ENCODE measurements at places on chromosomes 3 and 15. TPM values are rescaled to one million over a fixed set of nuclear protein-coding genes. Genes with fewer than 3 reads are reported as not detected.

- H3K4me3 ChIP-seq, result no peak overlapping the region
- DNase-seq, result no peak
- no peak overlapping the region for H3K27ac ChIP-seq
- H3K4me1 ChIP-seq, result no peaks in the 10 kb centered on the region
Measured at GRCh38 chr3:120650311-120650710, 31.7 kb downstream of the HGD start.

DNA sequence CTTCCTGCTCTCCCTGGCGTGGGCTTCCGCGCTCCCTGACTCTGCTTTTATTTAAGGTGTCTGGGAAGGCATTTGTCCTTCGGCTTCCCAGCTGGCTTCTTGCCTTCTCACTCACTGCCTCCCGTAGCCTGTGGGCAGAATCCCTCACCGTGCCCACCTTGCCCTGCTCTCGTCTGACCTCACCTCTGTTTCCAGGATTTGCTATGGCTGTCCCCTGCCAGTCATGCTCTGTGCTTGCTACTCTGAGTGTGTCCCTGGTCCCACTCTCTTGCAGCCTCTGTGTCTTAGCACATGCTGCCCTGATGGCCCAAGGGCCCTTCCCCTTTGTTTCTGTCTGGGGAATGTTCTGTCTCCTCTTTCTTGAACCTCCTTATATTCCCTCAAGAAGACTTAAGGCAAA is 26.2 kb downstream of the LPP start:
- DNase-seq, result no peak
- no peak overlapping the region for H3K4me3 ChIP-seq
- H3K27ac ChIP-seq, result no peak overlapping the region
- H3K27me3 ChIP-seq, result no peaks in the 10 kb centered on the region
- H3K36me3 ChIP-seq, result peaks cover 6% of the 10 kb centered on the region

- no peak overlapping the region for H3K27ac ChIP-seq
- DNase-seq, result no peak
- H3K4me1 ChIP-seq, result no peaks in the 10 kb centered on the region
- no peak overlapping the region for H3K4me3 ChIP-seq
- no peaks in the 10 kb centered on the region for H3K27me3 ChIP-seq
Measured at GRCh38 chr15:84883466-84883865, 996 bp upstream of the SLC28A1 start.

BTLA gene
- 7.1 TPM for total RNA-seq

TMCO5A gene
- total RNA-seq, result not detected

GRCh38 chr3:101940521-101941317 is 91.4 kb downstream of the NFKBIZ start:
- H3K27ac ChIP-seq, result no peak overlapping the region
- H3K36me3 ChIP-seq, result no peaks in the 10 kb centered on the region
- H3K4me1 ChIP-seq, result peaks cover 57% of the 10 kb centered on the region
- no peaks in the 10 kb centered on the region for H3K27me3 ChIP-seq
- peak overlapping the region; percentile 13 for H3K4me3 ChIP-seq

RCCD1 gene
- 6.2 TPM for total RNA-seq

DNA sequence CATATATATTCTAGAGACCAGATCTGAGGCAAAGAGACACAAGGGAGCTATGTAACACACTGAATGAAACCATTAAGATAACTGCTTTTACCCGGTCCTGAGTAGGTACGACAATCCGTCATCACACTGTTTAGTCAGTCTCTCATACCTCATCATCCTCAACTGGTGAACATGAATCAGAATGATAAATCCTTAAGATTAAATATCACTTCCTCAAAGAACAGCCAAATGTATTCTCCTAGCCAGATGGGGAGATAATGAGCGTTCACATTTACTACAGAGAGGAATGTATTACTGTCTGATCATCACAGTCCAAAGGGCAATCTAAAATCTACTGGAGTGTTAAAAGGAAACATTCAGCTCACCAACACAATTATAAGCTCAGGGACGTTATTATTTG is 319.4 kb upstream of the STAC start:
- H3K27me3 ChIP-seq, result no peaks in the 10 kb centered on the region
- H3K4me3 ChIP-seq, result no peak overlapping the region
- no peak overlapping the region for H3K27ac ChIP-seq
- H3K36me3 ChIP-seq, result no peaks in the 10 kb centered on the region

DNA sequence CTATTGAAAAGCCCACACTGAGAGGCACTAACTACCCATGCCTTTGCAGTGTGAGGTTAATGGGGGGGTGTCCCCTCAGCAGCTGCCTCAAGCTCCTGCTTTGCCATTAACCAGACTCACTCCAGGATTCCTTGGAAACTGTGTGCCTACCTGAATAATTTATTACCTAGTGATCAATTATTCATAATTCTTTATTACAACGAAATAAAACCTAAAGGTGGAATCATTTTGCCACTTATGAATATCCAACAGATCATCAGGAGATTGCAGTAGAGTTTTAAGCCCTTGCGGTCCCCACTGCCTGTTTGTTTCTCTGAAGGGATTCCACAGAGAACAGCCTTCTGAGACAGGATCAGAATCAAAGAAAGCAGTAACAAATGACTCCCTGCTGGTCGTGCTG is 23.3 kb downstream of the NEK11 start:
- no peak overlapping the region for H3K27ac ChIP-seq
- H3K4me1 ChIP-seq, result no peaks in the 10 kb centered on the region
- H3K27me3 ChIP-seq, result no peaks in the 10 kb centered on the region
- H3K36me3 ChIP-seq, result no peaks in the 10 kb centered on the region
- no peak overlapping the region for H3K4me3 ChIP-seq
- no peak for DNase-seq

- H3K27ac ChIP-seq, result no peak overlapping the region
- no peaks in the 10 kb centered on the region for H3K4me1 ChIP-seq
- H3K36me3 ChIP-seq, result no peaks in the 10 kb centered on the region
- no peaks in the 10 kb centered on the region for H3K27me3 ChIP-seq
Measured at GRCh38 chr3:60582288-60582687, 669.0 kb downstream of the FHIT start.

DNA sequence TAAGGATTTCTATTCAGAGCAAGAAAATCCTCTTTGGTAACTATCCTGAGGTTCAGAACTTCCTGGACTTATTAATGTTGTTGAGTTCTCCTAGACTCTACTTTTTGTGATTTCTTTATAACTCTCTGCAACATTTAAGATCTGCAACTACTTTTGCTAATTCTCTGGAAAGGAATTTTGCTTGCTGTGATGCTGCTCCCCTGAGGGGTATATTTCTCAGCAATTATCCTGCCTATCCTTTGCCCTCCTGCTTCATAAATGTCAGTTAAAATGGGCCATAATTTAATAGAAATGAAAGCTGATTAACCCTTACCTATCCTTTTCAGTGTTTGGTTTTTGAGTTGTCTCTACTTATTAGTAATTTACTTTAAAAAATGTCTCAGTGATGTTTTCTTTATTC is 377.3 kb upstream of the LRRC3B start:
- H3K4me1 ChIP-seq, result no peaks in the 10 kb centered on the region
- no peak overlapping the region for H3K4me3 ChIP-seq
- no peaks in the 10 kb centered on the region for H3K27me3 ChIP-seq
- H3K36me3 ChIP-seq, result no peaks in the 10 kb centered on the region
- no peak for DNase-seq

DNA sequence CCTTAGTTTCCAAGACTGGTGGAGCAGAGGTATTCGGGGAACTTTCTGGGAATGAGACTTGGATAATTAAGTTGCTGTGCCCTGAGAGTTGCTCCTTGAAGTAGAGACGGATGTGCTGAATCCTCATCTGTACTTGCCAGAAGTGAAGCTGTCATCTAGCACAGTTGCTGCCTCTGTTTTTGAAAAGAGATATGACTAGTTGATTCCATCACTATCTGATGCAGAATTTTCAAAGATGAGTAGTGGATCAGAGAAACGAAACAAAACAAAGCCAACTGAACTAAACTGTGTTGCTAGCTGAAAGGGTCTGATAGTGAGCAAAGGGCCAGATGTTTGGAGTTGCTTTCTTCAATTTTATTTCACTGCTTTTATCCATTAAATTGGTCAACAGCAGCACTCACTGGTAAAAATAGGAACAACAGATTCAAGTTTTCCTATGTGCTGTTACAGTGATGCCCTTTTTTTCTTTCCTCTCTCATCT is 52.7 kb downstream of the MITF start:
- no peaks in the 10 kb centered on the region for H3K4me1 ChIP-seq
- no peaks in the 10 kb centered on the region for H3K27me3 ChIP-seq
- no peak overlapping the region for H3K27ac ChIP-seq
- no peak overlapping the region for H3K4me3 ChIP-seq

CCR3 gene
- total RNA-seq, result 6.0 TPM

GRCh38 chr3:94083261-94083660 is 20.4 kb downstream of the NSUN3 start:
- peak overlapping the region; percentile 7 for H3K4me3 ChIP-seq
- H3K36me3 ChIP-seq, result peaks cover 20% of the 10 kb centered on the region
- no peak for DNase-seq
- no peak overlapping the region for H3K27ac ChIP-seq
- no peaks in the 10 kb centered on the region for H3K27me3 ChIP-seq

- H3K4me3 ChIP-seq, result no peak overlapping the region
- H3K27me3 ChIP-seq, result no peaks in the 10 kb centered on the region
- H3K4me1 ChIP-seq, result peaks cover 64% of the 10 kb centered on the region
- H3K27ac ChIP-seq, result no peak overlapping the region
- no peak for DNase-seq
Measured at GRCh38 chr3:50342813-50343633, 2.4 kb upstream of the RASSF1 start.

CHRM5 gene
- not detected for total RNA-seq

DNA sequence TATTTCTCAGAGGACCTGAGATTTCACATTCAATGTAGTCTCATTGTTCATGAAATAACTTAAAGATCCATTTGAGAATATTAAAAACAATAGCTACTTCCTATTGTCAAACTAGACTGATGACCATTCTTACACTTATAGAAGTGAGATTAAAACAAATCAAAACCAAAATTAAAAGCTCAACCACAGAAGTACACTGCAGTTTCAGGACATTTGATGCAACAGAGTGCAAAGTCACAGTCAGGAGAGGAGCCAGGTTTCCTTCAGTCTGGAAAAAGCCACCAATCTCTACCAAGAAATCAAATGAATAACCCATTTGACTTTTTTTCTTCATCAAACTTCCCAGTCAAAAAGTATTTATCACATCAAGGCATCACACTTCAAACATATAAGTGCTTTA is 5.5 kb downstream of the CCPG1 start:
- DNase-seq, result no peak
- H3K4me1 ChIP-seq, result peaks cover 33% of the 10 kb centered on the region
- H3K4me3 ChIP-seq, result no peak overlapping the region
- peaks cover 3% of the 10 kb centered on the region for H3K36me3 ChIP-seq
- H3K27ac ChIP-seq, result no peak overlapping the region
- H3K27me3 ChIP-seq, result no peaks in the 10 kb centered on the region

GRCh38 chr3:169545606-169546005 is 117.9 kb downstream of the MECOM start:
- DNase-seq, result no peak
- H3K4me1 ChIP-seq, result no peaks in the 10 kb centered on the region

GRCh38 chr3:61612211-61613194 is 51.1 kb downstream of the PTPRG start:
- DNase-seq, result no peak
- no peak overlapping the region for H3K4me3 ChIP-seq
- no peaks in the 10 kb centered on the region for H3K4me1 ChIP-seq
- H3K27me3 ChIP-seq, result no peaks in the 10 kb centered on the region
- no peaks in the 10 kb centered on the region for H3K36me3 ChIP-seq
- no peak overlapping the region for H3K27ac ChIP-seq

GRCh38 chr15:91634179-91634578 is 219.3 kb upstream of the SLCO3A1 start:
- no peaks in the 10 kb centered on the region for H3K36me3 ChIP-seq
- DNase-seq, result no peak
- H3K27ac ChIP-seq, result no peak overlapping the region
- H3K4me3 ChIP-seq, result no peak overlapping the region
- no peaks in the 10 kb centered on the region for H3K27me3 ChIP-seq
- H3K4me1 ChIP-seq, result no peaks in the 10 kb centered on the region

GRCh38 chr3:142987707-142988106 is 13.7 kb upstream of the U2SURP start:
- H3K27me3 ChIP-seq, result peaks cover 9% of the 10 kb centered on the region
- no peaks in the 10 kb centered on the region for H3K36me3 ChIP-seq
- DNase-seq, result no peak
- no peak overlapping the region for H3K4me3 ChIP-seq

TGM4 gene
- not detected for total RNA-seq

CLRN1 gene
- not detected for total RNA-seq

CCDC12 gene
- 71.8 TPM for total RNA-seq

- H3K27ac ChIP-seq, result no peak overlapping the region
- H3K4me1 ChIP-seq, result no peaks in the 10 kb centered on the region
- H3K27me3 ChIP-seq, result no peaks in the 10 kb centered on the region
- H3K36me3 ChIP-seq, result no peaks in the 10 kb centered on the region
- no peak for DNase-seq
Measured at GRCh38 chr3:105788593-105788992, 80.2 kb downstream of the CBLB start.

GRCh38 chr3:178406206-178406605 is 130.0 kb upstream of the KCNMB2 start:
- H3K36me3 ChIP-seq, result no peaks in the 10 kb centered on the region
- no peak overlapping the region for H3K27ac ChIP-seq
- no peaks in the 10 kb centered on the region for H3K4me1 ChIP-seq
- no peak overlapping the region for H3K4me3 ChIP-seq

DNA sequence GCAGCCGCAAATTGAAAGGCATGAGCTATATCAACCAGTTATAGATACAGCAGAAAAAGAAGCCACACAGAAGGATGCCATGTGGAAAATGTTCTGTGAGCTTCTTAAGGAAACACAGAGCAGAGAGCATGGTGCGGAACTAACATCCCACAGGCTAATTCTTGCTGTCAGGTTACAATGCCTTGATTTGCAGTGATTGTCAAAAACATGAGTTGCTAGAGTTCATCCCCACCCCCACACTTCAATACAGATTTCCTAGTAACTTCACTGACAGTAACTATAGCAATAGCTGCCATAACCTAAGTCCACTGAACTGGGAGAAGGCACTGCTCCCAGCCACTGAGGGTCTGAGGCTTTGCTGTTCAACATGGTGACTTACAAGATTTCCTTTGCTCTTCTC is 821.6 kb downstream of the SQOR start:
- H3K4me3 ChIP-seq, result no peak overlapping the region
- no peaks in the 10 kb centered on the region for H3K36me3 ChIP-seq
- H3K27me3 ChIP-seq, result no peaks in the 10 kb centered on the region
- no peak for DNase-seq

GPR156 gene
- total RNA-seq, result 0.42 TPM

DNA sequence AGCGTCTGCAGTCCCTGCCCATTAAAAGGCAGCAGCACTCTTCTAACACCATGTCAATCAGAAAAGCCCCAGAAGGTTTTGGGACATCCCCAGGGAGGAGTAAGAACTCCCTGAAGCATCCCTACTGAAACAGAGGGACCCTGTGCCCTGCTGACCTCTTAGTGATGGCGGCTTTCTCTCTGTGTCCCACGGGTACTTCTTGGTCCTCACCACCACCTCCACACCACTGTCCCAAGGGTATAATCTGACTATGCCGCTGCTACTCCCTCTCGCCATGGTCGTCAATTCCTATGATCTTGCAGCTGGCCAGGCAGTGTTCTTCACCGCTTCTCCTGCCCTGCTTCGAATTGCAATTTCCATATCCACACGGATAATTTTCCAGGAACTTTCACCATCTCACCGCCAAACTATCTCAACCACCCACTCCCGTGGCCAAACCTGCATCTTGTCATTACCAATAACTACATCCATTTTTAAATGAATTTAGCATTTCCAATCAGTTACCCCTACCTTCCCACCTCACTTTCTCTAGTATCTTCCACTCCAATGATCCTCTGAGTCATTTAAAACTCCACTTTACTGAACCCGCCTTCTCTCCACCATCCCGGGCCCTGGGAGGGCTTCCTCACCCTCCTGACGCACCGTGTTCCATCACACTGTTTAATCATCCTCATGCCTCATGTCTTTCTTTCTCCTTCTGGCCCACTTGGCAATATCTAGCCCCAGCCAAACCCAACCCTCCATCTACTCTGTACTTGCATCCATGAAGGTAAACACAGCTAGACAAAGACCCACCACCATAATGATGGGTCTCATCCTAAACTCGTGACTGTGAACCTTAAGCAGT is 23.7 kb downstream of the PRR23E start:
- no peak for DNase-seq
- H3K4me1 ChIP-seq, result peaks cover 4% of the 10 kb centered on the region
- H3K27me3 ChIP-seq, result peaks cover 7% of the 10 kb centered on the region

Data from CD4-positive, CD25-positive, alpha-beta regulatory T cell (primary cell).